AG08395 (cell line): ENCODE measurements at places on chromosomes 12 and 14.

DNA sequence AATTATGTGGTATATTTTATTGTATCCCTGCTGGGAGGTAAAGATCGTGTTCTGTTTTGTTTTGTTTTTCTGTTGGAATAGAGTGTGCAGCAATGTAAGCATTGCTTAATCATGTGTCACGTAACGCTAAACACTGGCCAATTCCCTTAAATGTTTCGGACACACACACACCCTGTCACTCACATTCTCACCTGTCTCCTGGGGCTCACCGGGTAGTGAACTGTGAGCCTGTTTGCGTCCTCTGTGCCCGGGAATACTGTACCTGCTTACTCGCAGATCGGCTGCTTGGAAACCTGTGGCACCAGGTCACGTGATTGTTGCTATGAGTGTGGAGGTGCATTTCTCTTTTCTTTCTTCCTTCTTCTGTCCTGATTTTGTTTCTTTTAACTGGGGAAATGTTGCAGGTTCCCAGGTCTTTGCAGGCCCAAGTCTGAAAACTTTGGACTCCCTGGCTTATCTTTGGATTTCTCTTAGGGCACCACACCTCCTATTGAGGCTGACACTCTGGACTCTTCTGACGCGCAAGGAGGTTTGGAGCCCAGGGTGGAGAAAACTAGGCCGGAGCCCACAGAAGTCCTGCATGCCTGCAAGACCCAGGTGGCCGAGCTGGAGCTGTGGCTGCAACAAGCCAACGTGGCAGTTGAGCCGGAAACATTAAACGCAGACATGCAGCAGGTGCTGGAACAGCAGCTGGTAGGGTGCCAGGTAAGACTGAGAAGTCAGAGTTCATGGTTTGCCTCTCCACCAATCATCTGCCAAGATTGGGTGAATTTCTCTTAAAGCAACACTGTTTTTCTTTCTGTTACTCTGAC is 181.1 kb downstream of the ESR2 start:
- DNase-seq, result no peak

- DNase-seq, result no peak
These were observed 14.5 kb downstream of the EGLN3 start for GRCh38 chr14:33936391-33936790.

DNA sequence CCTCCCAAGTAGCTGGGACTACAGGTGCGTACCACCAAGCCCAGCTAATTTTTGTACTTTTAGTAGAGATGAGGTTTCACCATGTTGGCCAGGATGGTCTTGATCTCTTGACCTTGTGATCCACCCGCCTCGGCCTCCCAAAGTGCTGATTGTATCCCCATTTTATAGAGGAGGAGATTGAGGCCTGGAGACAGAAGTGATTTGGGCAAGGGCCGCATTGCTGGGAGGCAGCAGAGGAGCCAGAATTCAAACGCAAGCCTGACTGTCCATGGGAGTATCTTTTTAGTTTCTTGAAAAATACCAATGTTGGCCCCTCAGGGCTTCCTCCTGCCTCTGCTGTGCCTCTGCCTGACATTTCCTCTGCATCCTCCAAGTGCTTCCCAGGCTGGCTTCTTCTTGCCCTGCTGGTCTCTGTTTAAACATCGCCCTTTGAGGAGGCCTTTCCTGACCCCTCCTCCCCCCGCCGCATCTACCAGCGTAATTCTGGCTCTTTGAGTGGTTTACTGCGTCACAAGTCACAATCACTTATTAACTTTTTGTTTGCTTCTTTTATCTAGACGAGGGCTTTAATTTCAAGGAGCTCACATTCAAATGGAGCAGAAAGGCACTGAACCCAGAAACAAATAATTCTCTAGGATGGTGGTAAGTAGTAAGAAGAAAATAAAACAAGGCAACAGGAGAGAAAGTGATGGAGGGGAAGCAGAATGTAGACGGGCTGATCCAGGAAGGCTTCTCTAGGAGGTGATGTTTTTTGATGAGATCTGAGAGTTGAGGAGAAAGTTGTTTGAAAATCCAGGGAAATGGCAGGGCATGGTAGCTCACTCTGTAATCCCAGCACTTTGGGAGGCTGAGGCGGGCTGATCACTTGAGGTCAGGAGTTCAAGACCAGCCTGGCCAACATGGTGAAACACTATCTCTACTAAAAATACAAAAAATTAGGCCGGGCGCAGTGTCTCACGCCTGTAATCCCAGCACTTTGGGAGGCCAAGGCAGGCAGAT is 91.0 kb upstream of the MED13L start:
- no peak for DNase-seq

DNA sequence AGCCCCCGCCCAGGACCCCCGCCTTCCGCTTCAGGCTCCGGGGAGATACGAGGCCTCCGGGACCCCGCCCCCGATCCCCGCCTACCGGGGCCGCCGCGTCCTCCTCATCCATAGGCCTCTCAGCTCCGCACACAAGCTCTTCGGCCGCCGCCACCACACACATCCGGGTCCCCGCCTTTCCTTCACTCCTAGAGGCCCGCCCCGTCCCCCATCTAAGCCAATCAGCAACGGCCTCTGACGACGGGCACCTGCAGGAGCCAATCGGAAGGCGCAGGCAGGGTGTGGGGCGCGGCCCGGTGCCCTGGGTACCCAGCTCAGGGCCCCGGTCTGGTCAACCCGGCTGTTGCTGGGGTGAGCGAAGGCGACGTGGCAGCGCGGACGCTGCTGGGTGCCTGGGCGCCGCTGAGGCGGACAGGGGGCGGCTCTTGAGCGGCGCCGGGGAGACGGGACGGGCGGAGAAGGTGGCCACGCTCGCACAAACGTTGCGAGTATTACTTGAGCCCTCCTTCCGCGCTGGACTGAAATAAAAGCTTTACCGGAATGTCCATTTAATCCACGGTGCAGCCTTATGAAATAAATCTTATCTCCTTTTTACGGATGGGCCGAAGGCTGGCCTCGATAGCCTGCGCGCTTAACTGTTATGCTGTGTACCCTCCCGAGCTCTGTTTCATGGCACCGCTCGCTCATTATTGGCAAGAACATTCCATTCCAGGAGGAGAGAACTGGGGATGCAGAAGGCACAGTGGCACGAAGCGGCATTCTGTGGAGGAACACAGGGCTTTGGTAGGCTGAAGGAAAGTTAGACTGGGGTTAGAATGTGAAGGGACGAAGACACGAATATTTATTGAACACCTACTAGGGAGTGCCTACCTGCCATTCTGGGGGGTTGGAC is at the start of gene SPRYD3:
Gene SPRYD3 (minus strand): TSS at position 165 of the 892 bp plus-strand sequence. CDS start 57 bp downstream, at position 108.
- DNase-seq, result peak; percentile 100

GRCh38 chr12:67437011-67437410 is 167.9 kb downstream of the CAND1 start:
- DNase-seq, result no peak

- DNase-seq, result no peak
These were observed 243.6 kb downstream of the CHST11 start for GRCh38 chr12:104700324-104700723.

DNA sequence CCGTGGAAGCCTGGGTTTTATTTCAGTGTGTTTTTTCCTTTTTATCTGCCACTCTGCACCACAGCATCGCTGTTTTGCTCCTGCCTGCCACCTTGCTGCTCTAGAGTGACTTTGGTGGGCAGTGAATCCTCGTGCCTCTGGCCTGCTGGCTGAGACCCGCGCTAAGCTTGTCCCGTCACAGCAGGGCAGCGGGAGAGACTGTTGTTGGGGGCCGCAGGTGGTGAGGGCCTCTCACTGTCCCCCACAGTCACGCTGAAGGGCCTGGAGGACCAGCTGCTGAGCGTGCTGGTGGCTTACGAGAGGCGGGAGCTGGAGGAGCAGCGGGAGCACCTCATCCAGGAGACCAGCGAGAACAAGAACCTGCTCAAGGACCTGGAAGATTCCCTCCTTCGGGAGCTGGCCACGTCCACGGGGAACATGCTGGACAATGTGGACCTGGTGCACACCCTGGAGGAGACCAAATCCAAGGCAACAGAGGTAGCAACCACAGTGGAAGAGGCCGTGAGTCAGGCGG is 55.2 kb downstream of the CCDC92 start:
- no peak for DNase-seq

DNA sequence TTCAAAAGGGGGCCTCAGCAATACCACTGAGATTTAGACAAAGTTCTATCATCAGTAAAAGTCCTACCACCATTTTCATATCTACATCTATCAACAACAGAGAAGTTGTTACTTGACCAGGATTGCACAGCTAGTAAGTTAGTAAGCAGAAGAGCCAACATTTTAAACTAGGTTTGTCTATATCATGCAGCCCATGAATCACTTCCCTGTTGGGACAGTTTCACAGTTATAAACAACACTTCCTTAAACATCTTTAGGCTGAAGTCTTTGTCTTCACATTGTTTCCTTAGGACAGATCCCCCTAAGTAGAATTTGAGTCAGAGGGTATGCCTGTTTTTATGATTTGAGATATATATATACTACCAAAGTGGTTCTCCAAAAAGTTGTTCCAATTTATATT is 68.5 kb downstream of the DAO start:
- no peak for DNase-seq

GRCh38 chr14:86654558-86655184 is 1124.7 kb downstream of the FLRT2 start:
- no peak for DNase-seq
